ENCODE measurements at places on chromosomes 4 and X.
A peak's percentile ranks its signal among the peaks of the same experiment; 100 is the strongest.

DNA sequence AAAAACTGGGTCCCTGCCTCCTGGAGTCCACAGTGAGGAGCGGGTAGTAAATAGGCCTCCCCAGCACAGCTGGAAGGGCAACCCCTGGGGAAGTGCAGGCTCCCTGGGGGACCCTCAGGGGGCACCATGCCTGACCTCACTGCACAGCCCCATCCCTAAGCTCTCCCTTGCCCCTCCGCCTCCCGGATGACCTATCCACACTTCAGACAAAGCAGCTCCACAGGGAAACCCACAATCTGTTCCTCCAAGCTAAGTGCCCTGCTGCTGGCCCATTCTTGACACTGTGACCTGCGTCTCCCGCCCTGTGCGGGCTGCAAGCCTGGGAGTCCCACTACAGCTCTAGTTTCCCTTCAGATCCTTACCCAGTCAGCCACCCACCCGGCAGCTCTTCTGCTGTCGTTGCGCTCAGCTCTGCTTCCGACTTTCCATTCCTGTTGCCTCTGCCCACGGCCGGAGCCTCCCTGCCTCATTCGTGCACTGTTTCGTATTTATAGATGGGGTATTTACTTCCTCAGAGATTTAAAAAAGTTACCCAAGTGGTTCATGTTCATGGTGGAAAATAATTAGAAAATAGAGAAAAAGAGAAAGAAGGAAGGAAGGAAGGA is 47.0 kb upstream of the STOX2 start:
- no peaks in the 10 kb centered on the region for H3K4me1 ChIP-seq
- H3K4me3 ChIP-seq, result no peak overlapping the region
- no peaks in the 10 kb centered on the region for H3K36me3 ChIP-seq
- no peak for DNase-seq

DNA sequence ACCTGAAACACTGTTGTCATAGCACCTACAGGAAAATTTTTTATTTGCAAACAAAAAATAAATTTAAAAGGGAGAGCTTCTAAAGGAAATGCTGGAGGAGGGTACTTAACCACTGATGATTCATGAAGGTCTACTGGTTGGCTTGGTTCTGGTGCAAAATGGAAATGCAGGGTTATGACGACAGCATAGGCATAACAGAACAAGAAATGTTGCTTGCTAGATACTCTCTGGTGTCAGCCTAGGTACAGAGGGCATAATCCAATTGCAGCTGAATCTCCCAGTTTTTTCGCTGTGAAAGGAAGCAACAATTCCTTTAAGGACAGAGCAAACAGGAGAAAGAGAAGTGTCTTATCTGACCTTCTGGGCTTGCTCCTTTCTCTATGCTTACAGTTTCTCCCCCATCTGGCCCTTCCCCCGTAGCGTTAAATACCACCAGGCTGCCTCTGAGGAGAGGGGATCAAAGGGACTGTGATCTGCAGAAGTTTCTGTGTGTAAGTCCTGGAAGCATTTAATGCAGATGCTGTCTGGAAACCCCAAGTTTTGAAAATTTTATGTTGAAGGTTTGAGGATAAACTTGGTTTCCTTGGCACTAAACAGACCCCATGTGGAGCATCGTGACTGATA is 23.7 kb upstream of the CASK start:
- H3K4me3 ChIP-seq, result no peak overlapping the region
- no peaks in the 10 kb centered on the region for H3K4me1 ChIP-seq
- no peak overlapping the region for H3K27ac ChIP-seq
- H3K27me3 ChIP-seq, result no peaks in the 10 kb centered on the region
- H3K36me3 ChIP-seq, result no peaks in the 10 kb centered on the region

- H3K4me3 ChIP-seq, result no peak overlapping the region
- H3K27me3 ChIP-seq, result no peaks in the 10 kb centered on the region
- DNase-seq, result peak; percentile 45
- no peaks in the 10 kb centered on the region for H3K36me3 ChIP-seq
- H3K4me1 ChIP-seq, result peaks cover 27% of the 10 kb centered on the region
Observed at GRCh38 chr4:75696071-75696470, 22.9 kb upstream of the G3BP2 start.

DNA sequence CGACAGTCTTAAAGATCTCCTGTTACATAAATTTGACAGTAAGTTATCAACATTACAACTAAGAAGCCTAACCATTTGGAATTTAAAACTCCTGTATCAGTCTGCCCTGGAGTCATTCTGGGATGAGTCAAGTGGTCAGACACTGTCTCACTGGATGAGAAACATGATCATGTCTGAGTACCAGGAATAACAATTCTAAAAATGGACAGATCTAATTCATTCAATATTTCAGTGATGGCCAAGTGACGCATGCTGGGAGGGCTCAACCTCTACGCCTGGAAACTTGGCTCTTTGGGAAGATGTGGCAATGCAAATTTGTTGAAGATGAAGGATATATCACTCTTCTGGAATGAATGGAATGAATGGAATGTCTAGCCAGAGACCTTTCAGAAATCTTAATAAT is 1427.2 kb downstream of the STIM2 start:
- no peak overlapping the region for H3K27ac ChIP-seq
- no peaks in the 10 kb centered on the region for H3K36me3 ChIP-seq
- H3K27me3 ChIP-seq, result no peaks in the 10 kb centered on the region
- H3K4me3 ChIP-seq, result no peak overlapping the region
- H3K4me1 ChIP-seq, result no peaks in the 10 kb centered on the region
- DNase-seq, result no peak

- no peak overlapping the region for H3K4me3 ChIP-seq
- no peak overlapping the region for H3K27ac ChIP-seq
- H3K27me3 ChIP-seq, result no peaks in the 10 kb centered on the region
- H3K4me1 ChIP-seq, result no peaks in the 10 kb centered on the region
Observed at GRCh38 chrX:6738518-6739470, 203.9 kb upstream of the VCX3A start.

DNA sequence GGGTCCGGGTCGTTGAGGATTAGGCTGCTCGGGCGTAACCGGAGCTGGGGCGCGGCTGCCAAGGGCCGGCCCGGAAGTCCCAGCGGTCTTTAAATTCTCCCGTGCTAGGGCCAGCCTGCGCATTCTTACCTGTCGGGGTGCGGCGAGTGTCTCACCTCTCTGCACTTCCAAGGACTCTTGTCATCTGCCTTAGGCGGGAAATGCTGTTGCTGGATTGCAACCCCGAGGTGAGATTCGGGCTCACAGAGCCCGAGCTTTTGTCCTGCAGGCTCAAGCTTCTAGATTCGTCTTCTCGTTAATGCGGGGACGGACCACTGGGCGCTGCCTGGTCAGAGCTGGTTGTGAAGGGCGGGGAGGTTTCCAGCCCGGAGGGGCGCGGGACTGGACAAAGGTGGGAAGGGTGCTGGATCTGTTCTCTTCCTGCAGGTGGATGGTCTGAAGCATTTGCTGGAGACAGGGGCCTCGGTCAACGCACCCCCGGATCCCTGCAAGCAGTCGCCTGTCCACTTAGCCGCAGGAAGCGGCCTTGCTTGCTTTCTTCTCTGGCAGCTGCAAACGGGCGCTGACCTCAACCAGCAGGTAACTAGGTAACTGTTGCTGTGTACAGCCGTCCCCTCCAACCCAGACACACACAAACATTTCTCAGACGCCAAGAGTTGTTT is at the start of gene ANKRD37:
TSS of gene ANKRD37 (plus strand) at position 118 of the 662 bp plus-strand sequence. CDS start at position 201, 83 bp downstream.
- peak within 1 kb of the TSS; percentile 98 for H3K27ac ChIP-seq
- H3K4me1 ChIP-seq, result peaks cover 16% of the 10 kb centered on the region
- peak within 1 kb of the TSS; percentile 75 for H3K4me3 ChIP-seq
- DNase-seq, result no peak

- DNase-seq, result no peak
- no peak overlapping the region for H3K4me3 ChIP-seq
- H3K27ac ChIP-seq, result no peak overlapping the region
- no peaks in the 10 kb centered on the region for H3K4me1 ChIP-seq
Observed at GRCh38 chr4:24181005-24181404, 291.2 kb upstream of the PPARGC1A start.

DNA sequence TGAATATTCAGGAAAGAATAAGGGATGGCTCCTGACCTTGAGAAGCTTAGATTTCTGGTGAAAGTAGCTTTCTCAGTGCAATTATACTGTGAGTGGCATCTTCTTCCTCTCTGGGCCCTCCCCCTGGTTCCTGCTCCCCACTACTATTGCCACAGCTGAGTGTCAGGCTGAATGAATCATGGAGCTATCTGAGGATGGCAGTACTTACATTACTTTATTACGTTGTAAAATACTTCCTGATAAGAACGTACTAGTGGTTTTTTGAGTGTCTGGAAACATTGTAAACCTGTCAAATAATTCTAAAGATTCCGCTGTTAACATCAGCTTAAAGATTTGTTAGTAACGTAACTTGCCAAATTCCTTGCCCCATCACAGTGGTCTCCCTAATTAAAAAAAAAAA is 36.2 kb downstream of the ARHGAP10 start:
- H3K36me3 ChIP-seq, result no peaks in the 10 kb centered on the region
- no peak overlapping the region for H3K27ac ChIP-seq
- H3K27me3 ChIP-seq, result no peaks in the 10 kb centered on the region
- H3K4me1 ChIP-seq, result no peaks in the 10 kb centered on the region
- H3K4me3 ChIP-seq, result no peak overlapping the region
- no peak for DNase-seq

DNA sequence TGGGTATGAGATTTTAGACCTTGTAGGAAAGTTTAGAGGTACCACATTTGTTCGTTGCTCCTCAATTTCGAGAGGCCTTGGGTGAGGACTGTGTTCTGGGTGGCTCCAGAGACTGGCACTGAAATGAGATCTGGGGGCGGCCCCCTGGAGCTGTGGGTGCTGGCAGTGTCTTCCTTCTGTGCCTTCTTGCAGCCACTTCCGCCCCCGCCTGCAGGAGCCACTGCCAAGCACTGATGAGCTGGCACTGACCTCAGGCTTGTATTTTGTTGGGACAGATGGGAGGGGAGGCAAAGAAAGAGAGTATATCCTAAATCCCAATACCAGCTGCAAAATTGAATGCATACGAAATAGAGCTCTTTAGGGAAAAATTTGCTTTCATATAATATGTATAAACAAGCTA is 64.5 kb upstream of the CLDN34 start:
- no peaks in the 10 kb centered on the region for H3K4me1 ChIP-seq
- no peak for DNase-seq
- H3K27ac ChIP-seq, result no peak overlapping the region
- H3K4me3 ChIP-seq, result no peak overlapping the region
- H3K36me3 ChIP-seq, result no peaks in the 10 kb centered on the region
- no peaks in the 10 kb centered on the region for H3K27me3 ChIP-seq

DNA sequence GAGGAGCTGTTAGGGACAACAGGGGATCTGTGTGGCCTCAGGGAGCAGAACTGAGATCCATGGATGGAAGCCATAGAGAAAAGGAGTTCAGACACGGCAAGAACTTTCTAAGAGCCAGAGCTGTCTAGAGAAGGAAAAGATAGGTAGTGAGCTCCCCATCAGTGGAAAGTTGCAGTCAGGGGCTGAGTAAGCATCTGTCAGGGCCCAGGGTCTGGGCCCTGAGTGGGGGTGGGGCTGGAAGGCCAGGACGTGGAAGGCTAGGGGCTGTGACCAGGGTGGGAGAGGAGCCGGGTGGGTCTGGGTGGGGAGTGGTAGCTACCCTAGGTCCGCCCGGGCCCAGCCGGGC is 324 bp upstream of the MSN start:
- no peak overlapping the region for H3K27ac ChIP-seq
- peaks cover 18% of the 10 kb centered on the region for H3K4me1 ChIP-seq
- no peak for DNase-seq
- peaks cover 4% of the 10 kb centered on the region for H3K36me3 ChIP-seq
- H3K4me3 ChIP-seq, result no peak overlapping the region

DNA sequence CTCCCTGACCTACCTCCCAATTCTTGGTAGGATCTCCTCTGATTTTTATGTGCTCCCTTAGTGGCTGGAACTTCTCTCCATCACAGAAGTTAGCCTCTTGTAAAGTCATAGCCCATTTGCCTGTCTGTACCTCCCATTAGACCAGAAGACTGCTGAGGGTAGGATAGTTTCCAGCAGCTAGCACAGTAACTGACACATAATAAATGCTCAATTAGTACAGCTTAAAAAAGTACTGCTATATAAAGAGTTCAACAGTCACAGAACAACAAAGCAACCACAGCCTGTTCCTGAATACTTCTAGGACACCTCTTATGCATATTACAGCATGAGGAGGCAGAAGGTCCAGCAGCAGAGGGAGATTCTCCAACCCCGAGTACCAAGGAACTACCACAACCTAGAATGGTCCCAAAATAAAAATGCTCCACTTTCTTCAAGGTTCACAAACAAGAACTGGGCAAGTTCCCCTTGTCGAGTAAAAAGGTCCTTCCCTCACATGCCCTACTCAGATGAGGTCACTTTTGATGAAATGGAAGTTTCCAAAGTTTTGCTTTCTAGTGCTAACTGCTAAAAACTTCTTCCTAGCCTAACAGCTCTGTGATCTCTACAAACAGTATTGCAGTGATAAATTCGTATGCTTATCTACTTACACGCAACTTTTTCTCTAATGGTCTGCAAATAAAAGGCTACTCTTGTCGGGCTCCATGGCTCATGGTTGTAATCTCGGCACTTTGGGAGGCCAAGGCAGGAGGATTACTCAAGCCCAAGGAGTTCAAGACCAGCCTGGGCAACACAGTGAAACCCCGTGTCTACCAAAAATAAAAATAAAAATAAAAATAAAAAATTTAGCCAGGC is 12.8 kb downstream of the MECP2 start:
- peaks cover 4% of the 10 kb centered on the region for H3K36me3 ChIP-seq
- DNase-seq, result no peak
- no peak overlapping the region for H3K4me3 ChIP-seq
- H3K27ac ChIP-seq, result no peak overlapping the region
- H3K4me1 ChIP-seq, result peaks cover 29% of the 10 kb centered on the region

DNA sequence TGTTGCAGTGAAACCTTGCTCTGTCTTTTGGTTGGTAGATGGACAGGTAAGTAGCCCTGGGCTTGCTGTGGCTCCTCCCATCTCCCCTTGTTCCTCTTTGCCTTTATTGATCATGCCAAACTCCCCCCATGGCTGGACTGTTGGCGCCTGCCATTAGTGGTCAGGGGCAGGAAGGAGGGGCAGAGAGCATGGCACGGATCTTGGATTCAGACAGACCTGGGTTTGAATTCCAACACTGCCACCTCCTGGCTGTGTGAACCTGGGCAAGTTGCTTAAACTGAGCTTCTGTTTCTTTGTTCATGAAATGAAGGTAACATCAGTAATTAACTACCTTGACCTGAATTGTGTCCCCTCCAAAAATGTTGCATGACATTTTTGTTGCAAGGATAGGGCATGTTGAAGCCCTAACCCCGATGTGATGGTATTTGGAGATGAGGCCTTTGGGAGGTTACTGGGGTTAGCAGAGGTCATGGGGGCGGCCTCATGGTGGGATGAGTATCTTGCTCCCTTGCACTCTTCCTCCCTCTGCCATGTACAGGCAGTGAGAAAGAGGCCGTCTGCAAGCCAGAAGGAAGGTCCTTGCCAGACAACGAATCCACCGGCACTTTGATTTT is 6.0 kb downstream of the SLC2A9 start:
- H3K4me3 ChIP-seq, result no peak overlapping the region
- no peak overlapping the region for H3K27ac ChIP-seq
- no peak for DNase-seq
- no peaks in the 10 kb centered on the region for H3K27me3 ChIP-seq

- H3K4me3 ChIP-seq, result no peak overlapping the region
- no peaks in the 10 kb centered on the region for H3K4me1 ChIP-seq
- H3K36me3 ChIP-seq, result no peaks in the 10 kb centered on the region
- H3K27me3 ChIP-seq, result no peaks in the 10 kb centered on the region
- DNase-seq, result no peak
Observed at GRCh38 chr4:168685136-168685809, 188.4 kb downstream of the PALLD start.

- no peaks in the 10 kb centered on the region for H3K4me1 ChIP-seq
- H3K27me3 ChIP-seq, result no peaks in the 10 kb centered on the region
- H3K27ac ChIP-seq, result no peak overlapping the region
- no peak for DNase-seq
Observed at GRCh38 chr4:102114118-102114630, 231.1 kb downstream of the SLC39A8 start.
